ENCODE measurements at places on chromosomes 12 and 14. TPM values are rescaled to one million over a fixed set of nuclear protein-coding genes. Genes with fewer than 3 reads are reported as not detected.
A peak's percentile ranks its signal among the peaks of the same experiment; 100 is the strongest.

DNA sequence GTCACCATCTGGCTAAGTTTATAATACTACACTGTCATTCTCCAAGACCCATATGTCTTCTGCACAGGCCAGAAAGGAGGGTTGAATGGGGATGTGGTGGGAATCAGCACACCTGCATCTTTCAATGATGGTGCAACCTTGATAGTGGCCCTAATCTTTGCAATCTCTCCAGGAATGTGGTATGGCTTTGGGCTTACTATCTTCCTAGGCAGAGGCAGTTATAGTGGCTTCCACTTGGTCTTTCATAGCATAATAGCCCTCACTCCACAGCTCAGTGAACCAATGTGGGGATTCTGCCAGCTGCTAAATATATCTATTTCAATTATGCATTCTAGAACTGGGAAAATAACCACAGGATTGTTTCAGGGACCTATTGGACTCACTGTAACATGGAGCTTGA is 61.8 kb upstream of the ATP2B1 start:
- DNase-seq: no peak

GRCh38 chr14:35347323-35348043 is 55.3 kb downstream of the PSMA6 start:
- peak; percentile 76 for DNase-seq

- no peak for DNase-seq
Measured at GRCh38 chr12:105888696-105889095, 250.1 kb downstream of the NUAK1 start.

GRCh38 chr12:67504026-67504425 is 144.5 kb upstream of the DYRK2 start:
- no peak for DNase-seq

- DNase-seq: no peak
Measured at GRCh38 chr12:114238808-114239207, 167.1 kb downstream of the TBX5 start.

- no peak for DNase-seq
Measured at GRCh38 chr12:47779943-47780504, 7.0 kb downstream of the SLC48A1 start.

DNA sequence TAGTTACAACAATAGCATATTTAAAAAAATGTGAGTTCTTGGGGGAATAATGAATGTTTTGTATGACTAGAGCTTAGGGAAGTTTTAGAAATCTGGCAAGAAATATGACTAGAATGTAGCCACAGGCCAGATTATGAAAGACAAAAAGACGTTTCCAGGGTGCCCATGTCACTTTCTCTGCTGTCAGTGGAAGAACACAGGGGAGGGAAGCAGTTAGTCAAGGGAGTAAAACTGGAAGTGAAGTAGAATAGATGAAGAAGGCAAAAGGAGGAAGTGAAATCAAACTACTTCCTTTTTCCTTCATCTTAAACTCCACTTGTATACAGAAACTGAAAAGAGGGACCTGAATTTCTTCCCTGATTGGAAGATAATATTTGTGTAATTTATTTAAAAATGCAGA is 81.2 kb upstream of the ATP2B1 start:
- DNase-seq: no peak

GRCh38 chr12:131011165-131012079 is 57.7 kb downstream of the ADGRD1 start:
- no peak for DNase-seq

DNA sequence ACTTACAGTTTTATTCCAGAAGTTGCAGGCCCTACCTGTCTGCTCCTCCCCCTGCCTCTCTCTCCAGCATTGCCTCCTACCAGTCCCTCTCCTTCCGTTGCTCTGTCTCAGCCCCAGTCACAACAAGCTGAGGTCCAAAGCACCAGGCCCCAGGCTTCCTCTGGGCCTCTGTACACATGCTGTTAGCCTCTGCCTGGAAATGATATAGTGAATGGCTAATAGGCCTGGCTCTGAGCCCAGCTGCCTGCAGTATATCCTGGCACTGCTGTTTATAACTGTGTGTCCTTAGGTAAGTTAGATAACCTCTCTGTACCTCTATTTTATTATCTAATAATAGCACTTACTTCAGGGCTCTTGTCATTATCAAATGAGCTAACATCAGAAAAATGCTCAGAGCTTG is 114.9 kb upstream of the PWP1 start:
- DNase-seq: no peak

DNA sequence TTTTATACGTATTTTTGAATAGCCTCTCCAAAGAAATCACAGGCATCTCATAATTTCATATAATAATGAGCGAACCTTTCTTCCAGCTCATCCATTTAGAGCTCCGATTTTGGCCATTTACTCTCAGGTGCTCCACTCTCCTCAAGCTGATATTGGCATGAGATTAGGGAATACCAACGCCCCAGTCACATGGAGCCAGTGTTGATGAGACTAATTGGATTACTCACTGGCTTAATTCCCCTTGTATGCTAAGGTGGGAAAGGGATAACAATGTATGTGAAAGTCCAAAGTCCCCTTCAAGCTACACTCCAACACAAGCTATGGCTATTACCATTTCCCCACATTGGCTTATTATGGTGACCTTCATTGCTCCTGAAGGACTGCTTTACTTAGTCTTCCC is 76.6 kb upstream of the NAV3 start:
- DNase-seq: peak; percentile 80

DNA sequence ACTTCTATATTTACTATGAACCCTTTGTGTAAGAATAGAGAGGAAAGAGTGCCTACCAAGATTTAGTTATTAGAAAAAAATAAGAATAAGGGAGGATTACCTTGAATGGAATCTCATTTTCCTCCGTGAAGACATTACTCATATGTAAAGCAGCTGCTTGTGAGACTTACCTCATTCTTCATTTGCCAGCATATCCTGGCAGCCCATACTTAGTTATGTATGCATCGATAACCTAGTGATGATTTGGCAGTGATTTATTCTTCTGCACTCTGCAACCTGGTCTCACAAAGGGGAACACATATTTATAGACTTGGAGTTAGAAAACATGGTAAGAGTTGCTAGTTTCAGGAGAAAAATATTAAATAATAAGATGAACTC is 56.8 kb downstream of the LRFN5 start:
- DNase-seq: no peak

GRCh38 chr12:106744600-106744999 is 29.9 kb upstream of the RIC8B start:
- DNase-seq: no peak

DNA sequence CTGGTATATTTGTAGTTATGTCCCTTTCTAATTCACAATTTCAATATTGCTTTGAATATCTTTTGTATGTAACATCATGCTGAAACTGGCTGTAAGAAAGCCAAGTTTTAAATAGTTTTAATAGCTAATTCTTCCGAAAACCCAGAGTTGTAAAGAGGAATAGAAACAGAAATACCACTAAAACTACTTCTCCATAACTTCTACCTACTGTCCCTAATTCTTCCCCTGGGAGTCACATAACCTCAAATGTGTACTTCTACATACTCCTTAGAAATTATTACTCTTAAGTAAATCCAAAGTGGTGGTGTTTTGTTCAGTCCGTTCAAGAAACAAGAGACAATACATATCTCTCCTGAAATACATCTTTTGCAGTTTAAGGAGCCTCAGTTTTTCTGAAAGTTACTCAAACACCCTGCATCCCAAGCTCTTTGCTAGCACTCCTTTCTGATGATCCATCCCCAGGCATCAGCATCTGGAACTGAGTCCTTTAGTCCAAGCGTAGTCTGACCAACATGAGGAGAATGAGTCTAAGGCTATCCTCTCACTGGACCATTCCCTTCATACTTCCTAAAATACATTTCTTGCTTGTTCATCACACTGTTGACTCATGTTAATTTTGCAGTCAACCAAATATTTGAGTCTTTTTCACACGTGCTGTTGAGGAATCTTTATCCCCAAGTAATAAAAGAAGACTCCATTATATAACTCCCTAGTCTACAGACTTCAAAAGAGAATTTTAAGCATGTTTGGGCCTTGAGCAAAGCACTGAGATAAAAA is 214.3 kb upstream of the NUDT4 start:
- no peak for DNase-seq

DNA sequence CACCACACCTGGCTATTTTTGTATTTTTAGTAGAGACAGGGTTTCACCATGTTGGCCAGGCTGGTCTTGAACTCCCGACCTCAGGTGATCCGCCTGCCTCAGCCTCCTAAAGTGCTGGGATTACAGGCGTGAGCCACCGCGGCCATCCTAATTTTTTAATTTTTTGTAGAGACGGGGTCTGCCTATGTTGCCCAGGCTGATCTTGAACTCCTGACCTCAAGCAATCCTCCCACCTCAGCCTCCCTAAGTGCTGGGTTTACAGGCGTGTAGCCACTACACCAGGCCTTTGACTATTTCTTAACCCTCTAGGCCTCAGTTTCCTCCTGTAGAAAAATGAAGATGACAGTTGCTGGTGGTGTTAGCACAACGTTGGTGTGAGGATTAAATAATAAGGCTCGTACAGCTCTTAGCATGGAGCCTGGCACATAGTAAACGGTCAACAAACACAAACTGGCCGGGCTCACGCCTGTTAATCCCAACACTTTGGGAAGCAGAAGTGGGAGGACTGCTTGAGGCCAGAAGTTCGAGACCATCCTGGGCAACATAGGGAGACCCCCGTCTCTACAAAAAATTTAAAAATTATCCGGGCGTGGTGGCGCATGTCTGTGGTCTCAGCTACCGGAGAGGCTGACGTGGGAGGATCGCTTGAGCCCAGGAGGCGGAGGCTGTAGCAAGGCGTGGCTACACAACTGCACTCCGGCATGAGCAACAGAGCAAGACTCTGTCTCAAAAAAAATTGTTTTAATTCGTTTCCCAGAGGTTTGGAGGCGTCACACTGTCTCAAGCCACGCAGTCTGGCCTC is 979 bp downstream of the DDX54 start:
- DNase-seq: no peak

- DNase-seq: peak; percentile 62
Measured at GRCh38 chr12:52149182-52149641, 42.6 kb downstream of the KRT80 start.

DNA sequence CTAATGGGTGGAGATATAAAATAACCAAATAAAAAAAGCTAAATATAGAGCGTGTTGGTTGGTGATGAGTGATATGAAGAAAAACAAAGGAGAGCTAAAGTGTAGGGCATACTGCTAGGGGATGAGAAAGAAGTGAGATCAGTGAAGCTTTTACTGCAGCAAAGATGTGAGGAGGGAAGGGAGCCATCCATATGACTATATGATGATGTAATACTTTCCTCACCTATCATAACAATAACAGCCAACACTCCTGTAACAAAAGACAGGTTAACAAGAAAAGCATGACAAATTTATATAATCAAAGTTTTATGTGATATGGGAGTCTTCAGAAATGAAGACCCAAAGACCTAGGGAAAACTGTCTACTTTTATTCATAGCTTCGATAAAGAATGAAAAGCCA is 57.4 kb upstream of the LRFN5 start:
- no peak for DNase-seq

DNA sequence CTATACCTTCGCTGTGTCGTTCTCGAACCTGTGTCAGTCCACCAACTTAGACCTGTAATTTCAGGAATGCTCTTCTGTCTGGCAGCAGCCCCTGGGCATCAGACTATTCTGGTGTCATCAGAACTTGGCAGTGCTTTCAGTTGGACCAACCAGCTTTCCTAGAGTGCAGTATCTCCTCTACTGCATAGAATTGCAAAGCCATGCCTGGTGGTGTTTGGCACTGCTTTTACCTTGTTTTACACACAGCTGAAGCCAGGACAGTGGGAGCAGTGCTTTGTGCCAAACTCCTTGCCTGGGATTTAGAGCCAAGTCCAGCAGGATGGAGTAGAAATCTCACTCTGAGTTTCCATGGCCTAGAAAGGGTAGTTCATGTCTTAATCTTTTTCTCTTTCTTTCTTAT is 1.5 kb downstream of the FLVCR2 start:
- no peak for DNase-seq

DNA sequence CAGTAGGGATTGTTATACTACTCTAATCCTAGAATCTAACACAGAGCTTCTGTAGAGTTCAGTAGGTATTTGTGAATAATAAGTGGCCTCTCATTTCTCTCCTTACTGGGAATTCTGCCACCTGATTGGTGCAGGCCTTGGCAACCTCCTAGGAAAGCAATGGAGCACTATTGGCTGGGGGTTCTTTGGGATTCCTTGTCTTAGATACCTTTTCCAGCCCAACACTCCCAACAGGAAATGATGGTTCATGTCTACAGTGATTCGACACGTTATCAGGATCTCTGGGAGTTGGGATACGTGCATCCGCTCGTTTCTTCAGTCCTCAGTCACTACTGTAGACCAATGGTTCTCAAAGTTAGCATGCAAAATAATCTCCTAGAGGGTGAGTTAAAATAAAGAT is 67.4 kb downstream of the ELK3 start:
- no peak for DNase-seq

- no peak for DNase-seq
Measured at GRCh38 chr12:12927211-12928079, 24.5 kb downstream of the GPRC5D start.

DNA sequence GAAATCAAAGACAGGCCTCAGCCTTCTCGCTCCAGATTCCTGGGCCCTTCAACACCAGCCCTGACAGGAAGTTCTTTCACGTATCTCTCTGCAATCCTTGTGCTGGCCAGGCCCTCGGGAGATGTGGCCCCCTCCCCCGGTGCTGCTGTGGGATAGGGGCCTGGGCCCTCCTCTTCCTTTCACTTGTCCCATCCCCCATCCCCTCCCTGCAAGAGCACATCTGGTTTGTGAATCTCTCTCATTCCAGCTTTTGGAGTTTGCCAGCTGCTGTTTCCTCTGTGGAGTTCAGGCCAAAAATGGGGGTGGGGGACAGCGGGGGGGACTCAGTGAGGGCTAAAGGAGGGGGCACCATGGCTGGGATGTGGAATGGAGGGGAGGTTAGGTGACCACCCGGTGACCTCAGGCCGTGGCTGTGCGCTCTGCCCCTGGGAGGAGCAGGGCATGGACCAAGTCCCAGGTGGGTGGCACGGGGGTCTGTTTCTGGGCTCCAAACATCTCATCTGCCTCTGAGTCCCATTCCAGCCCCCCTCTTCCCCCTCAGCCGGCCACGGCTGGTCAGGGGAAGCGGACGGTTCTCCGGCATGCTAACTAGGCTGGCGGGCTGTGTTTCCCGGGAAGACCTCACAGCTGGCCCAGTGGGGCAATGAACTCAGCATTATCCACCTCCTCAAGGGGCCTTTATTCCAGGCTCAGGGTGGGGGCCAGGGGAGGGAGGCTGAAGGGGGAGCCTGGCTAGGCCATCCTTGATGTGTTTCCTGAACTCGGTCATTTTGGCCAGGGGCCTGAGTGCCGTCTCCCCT is 7.4 kb downstream of the LRP1 start:
- DNase-seq: peak; percentile 77

The RSRC2 gene
- total RNA-seq: 88.1 TPM

The TAS2R7 gene
- not detected for total RNA-seq

The APOLD1 gene
- total RNA-seq: 3.7 TPM

The APOF gene
- not detected for total RNA-seq

The ANKRD33 gene
- 0.46 TPM for total RNA-seq

The ZNF219 gene
- total RNA-seq: 50.5 TPM

The KRT78 gene
- total RNA-seq: not detected

The POTEM gene
- total RNA-seq: not detected

The CLEC1B gene
- not detected for total RNA-seq
